ENCODE measurements at places on chromosomes 1 and 21.

- no peak for DNase-seq
Observed at GRCh38 chr1:31757204-31757679, 6.9 kb downstream of the ADGRB2 start.

DNA sequence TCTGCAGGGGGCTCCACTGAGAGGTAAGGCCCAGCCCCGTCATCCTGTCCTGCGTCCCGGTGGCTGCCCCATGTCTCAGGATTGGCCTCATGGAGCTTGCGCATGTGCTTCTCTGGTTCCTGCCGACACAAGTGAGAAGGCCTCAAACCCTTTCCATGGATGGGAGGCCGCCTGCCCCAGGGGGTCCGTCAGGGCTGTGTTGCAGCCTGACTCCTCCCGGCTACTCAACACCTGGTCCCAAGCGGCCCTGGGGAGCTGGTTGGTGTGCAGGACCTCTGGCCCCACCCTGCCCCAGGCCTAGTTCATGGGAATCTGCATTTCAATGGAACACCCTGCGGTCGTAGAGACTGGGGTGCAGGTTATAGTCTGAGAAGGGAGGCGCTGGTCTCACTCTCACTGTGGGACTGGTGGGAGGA, 21.1 kb upstream of the PDE9A start:
- DNase-seq: no peak

DNA sequence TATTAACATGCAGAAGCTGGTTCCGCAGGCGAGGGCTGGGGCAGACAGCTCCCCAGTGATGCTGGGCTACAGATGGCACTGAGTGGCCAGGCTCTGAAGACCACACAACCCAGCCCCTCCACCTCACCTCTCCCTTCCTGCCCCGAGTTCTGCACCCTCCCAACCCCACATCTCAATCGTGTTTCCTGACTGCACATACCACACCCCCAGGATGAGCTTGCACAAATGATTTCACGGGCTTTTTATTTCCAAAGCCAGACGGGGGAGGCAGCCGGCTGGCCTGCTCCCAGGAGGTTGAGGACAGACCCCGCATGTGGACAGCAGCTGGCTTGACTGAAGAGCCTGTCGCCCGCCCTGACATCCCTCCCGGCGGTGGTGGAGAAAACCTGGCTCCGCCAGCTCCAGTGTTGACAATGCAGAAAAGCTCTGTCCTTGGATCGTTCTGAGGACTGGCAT, 21.4 kb upstream of the ALDH4A1 start:
- DNase-seq: no peak

DNA sequence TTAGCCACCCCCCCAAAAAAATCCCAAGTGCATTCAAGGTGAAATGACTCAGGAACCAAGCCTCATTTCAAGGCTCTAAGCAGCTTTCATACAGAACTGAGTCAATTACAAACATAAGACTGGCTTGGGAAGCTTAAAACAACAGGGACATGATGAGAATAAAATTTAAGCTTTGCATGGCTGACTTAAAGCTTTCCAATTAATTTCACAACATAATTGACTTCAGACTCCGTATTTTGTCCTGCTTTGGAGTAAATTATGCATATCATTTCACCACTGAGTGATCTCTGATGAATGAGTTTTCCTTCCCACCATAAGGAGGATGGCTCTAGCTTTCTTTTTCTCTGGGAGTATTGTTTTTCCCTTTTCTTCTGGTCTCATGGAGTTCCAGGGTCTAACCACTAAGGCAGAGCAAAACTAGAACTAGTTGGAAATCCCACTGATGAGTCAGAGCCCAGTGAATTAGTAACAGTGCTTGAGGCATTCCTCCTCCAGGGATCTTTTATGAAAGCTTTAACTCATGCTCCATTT, 72.8 kb downstream of the XCL2 start:
- DNase-seq: no peak

DNA sequence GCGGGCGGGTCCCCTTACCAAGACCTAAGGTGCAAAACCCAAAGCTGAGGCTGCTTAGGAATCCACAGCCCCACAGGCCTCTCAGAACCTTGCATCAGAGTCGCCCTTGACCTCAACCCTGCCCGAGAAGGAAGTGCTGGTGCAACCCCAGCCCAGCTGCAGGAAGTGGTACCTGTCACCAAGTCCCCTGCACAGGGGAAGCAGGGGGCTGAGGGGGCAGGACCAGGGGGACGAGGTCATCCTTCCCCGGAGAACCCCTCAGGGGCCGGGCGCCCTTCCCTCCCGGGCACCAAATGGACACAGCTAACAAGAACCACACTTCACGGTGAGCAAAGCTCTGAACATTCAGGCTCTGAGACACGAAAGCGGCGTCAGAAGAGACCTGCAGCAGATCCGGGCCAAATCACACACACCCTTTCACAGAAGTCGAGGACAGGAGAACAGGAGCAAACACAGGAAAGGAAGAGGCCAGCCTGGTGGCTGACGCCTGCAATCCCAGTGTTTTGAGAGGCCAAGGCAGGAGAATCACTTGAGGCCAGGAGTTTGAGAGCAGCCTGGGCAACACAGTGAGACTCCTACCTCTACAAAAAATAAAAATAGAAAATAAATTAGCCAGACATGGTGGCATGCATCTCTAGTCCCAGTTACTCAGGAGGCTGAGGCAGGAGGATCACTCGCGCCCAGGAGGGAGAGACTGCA, 6.4 kb downstream of the ITGB2 start:
- DNase-seq: peak; percentile 60

- DNase-seq: no peak
Observed at GRCh38 chr1:108059945-108060344, 95.0 kb upstream of the VAV3 start.

Data from CD4-positive, alpha-beta T cell treated with Interleukin-15 for 4 hours (primary cell).